Posterior vena cava (tissue), 2 donors: ENCODE measurements at places on chromosomes 5 and 9.

DNA sequence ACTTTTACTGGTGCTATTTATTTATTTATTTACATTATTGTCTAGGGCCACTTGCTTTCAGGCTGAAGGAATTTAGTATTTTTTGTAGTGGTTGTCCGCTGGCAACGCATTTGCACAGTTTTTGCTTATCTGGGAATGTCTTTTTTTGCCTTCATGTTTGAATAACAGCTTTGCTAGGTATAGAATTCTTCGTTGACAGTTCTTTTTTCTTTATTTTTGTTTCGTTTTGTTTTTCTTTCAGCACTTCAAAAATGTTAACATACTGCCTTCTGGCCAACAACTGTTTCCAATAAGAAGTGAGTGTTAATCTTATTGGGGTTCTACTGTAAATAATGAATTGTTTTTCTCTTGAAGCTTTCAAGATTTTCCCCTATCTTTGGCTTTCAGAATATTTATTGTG lies 252.7 kb upstream of the TARS1 start:
- no peak for DNase-seq

GRCh38 chr5:122455939-122456338 lies 143.9 kb downstream of the SNCAIP start:
- DNase-seq = no peak

GRCh38 chr5:40486437-40487275 lies 193.1 kb upstream of the PTGER4 start:
- DNase-seq = no peak

DNA sequence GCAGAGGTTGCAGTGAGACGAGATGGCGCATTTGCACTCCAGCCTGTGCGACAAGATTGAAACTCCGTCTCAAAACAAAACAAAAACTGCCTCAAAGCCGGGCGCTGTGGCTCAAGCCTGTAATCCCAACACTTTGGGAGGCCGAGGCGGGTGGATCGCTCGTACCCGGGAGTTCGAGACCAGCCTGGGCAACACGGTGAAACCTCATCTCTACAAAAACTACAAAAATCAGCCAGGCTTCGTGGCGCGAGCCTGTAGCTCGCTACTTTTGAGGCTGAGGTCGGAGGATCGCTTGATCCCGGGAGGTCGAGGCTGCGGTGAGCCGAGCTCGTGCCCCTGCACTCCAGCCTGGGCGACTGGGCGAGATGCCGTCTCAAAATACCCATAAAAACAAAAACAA lies 988 bp downstream of the GFM2 start:
- no peak for DNase-seq

DNA sequence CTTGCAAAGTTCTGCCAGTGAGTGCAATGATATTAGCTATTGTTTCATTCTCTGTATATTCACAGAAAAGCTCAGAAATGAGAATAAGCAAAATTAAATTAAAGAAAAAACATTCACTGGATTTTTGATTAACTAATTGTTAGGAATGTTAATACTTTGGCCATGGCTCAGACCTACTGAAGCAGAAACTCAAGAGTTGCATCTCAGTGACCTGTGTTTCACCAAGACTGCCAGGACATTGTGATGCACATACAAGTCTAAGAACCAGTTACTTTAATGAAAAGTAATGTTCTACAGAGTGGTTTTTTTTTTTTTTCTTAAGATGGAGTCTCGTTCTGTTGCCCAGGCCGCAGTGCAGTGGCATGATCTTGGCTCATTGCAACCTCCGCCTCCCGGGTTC lies 464.9 kb upstream of the NMUR2 start:
- DNase-seq = no peak

GRCh38 chr9:3830291-3830690 lies 304.5 kb upstream of the RFX3 start:
- DNase-seq = no peak

DNA sequence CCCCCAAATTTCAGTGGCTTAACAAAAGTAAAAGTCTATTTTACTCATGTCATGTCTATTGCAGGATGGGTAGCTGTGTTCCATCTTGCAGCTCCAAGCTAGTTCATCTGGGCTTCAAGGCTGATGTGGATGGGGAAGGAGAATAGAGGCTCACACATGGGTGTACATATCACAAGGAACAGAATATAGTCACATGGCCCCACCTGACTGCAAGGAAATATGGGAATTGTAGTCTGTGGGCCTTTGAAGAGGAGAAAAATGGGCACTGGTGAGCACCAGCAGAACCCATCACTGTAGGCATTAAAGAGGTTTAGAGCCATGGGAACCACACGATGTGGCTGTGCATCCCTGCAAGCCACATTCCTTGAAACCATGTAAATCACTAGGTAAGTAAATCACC lies 17.9 kb upstream of the TRIO start:
- no peak for DNase-seq

GRCh38 chr5:153429761-153430380 lies 60.6 kb upstream of the GRIA1 start:
- no peak for DNase-seq

DNA sequence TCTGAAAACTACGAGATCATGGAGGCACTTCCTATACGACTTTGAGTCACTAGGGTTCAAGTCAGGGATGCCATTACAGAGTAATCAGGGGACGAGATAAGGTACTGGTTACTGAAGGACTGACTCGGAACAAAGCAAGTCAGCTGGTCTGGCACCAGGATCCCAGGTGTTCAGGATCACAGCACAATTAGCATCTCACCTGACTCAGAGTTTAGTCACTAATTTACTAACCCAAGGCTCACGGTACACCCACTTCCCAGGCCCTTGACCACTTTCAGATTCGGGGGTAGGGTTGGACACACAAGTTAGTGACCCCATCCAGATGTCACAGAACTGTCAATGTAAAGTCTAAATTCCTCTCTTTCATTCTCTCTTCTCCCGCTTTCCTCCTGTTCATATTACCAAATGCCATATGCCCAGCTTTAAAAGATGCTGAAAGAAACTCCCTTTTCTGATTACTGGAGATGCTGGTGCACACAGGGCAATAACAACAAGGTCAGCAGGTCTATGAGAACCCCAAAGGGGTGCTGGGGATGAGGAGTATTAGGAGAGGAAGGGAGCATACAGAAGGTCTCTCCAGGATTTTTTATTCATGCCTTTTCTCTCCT lies 657.8 kb downstream of the TLE1 start:
- no peak for DNase-seq

DNA sequence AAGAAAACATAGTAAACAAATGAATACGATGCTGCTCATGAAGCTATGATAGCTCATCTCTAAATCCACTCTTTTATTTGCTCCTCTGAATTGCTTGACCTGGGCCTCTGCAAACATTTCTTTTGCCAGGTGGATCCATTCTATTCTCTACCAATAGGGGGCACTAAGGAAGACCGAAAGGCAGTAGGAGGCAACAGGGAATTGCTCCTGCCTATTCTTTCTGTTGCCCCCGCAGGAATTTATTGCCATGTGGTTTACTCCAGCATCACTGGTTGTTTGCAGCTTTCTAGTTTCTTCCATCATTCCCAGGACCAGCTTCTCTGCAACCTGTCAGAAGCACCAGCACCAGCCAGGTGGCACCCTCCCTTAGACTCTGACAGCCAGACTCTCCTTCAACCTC lies 5.3 kb downstream of the GAPT start:
- DNase-seq = no peak

DNA sequence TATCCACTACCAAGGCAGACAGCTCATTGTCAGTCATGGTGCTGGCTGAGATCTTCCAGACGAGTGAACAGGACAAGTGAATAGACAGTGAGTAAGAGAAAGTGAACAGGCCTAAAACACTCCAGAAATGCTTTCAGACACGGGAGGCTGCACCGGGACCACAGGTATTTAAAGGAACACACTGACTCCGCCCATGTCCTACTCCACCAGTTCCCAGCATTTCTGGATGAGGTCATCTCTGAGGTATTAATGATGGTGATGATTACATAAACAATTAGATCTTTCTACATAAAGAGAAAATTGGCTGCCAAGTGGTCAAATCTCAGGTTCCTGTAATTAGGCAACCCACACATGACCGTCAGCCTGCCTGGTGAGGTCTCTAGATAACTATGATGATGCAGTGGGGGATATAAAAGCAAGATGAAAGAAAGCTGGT lies at the start of gene ACTBL2:
TSS of gene ACTBL2 (minus strand) at position 141 of the 436 bp plus-strand sequence. CDS start at position 37, 104 bp downstream.
- no peak for DNase-seq

GRCh38 chr5:72125941-72126620 lies 18.8 kb downstream of the MAP1B start:
- DNase-seq = no peak
